ENCODE measurements at places on chromosomes 1 and 21.
A peak's percentile ranks its signal among the peaks of the same experiment; 100 is the strongest.

DNA sequence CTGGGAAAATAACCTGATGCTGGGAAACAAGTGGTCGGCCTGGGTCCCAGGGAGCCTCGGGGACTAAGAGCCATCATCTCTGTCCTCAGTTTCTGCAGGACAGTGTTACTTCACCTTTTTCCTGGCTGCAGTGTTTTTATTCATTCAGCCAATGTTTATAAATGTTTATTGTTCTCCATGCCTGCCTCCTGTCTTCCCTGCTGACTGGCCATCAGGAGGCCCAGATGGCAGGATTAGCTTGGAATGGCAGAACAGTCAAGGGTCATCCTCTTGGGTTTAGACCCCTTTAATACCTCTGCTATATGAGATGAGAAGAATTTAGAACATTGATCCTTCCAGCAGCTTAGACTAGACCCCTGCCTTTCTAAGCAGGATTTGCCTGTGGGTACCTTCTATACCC lies 13.3 kb downstream of the MAPKAPK2 start:
- DNase-seq: no peak

DNA sequence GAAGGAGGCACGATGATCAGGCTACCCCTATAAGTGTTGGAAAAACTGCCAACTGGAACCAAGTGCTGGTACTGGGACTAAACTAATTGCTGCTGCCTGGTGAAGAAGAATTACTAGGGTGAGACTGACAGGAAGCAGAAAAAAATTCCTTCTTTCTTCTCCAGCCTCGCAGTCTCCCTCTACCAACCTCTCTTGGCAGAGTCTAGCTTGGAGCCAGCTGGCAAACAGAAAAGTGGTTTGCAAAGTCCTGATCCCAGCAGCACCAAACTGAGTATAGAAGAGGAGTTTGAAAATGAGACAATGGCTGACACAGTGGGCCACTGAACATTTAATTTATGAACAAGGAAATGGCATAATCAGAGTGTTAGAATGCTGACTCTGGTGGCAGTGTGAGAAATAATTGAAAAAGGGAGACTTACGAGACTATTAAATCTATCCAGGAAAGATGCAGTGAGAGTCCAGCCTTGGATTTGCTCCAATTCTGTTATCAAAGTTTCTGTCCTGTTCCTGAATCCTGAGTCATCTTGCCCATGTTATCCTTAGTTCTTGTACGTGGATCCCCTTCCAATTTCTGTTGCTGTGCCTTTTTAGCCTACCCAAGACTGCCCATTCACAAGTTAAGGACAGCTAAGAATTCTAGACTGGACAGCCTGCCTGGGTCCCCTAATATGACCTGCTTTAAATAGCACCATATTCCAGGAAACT lies 23.7 kb upstream of the DISP1 start:
- DNase-seq: no peak

DNA sequence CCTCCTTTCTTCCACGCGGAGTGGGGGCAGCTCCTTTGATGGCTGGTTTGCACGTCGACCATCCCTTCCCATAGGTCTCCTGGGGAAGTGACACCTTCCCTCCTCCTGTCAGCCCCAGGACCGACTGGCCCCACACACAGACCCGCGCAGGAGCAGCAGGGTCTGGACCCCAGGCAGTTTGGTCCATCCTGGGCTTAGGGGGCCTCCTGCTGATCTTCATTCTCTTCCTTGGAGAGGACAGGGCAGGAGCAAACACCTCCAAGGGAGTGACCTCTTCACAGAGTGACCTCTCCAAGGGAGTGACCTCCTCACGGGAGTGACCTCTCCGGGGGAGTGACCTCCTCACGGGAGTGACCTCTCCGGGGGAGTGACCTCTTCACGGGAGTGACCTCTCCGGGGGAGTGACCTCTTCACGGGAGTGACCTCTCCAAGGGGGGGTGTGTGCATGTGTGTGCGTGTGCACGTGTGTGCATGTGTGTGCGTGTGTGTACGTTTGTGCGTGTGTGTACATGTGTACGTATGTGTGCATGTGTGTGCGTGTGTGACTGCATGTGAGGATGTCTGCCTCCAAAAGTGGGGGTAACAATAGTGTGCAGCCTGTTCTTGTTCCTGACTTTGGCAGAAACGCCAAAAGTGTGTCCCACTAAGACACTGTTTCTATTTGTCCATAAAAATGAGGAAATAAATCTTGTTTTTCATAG lies 29.8 kb downstream of the COL6A1 start:
- no peak for DNase-seq

GRCh38 chr1:28981210-28981609 lies 66.8 kb downstream of the EPB41 start:
- DNase-seq: peak; percentile 3

DNA sequence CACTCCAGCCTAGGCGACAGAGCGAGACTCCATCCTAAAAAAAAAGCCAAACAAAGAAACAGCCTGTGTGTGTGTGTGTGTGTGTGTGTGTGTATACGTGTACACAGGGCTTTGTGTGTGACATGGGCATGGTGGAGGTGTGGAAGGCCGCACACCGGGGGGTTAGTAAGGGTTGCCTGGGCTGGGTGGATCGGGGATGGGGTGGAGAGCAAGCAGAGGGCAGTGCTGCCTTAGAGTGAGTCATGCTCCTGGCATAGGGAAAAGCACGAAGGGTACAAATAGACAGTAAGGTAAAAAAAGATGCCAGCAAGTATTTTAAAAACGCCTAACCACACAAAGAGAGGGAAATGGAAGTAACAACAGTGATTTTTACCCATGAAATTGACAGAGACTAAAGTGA lies 6.2 kb downstream of the PRMT2 start:
- DNase-seq: no peak

GRCh38 chr21:40840401-40841125 lies 6.4 kb downstream of the DSCAM start:
- no peak for DNase-seq

- no peak for DNase-seq
Observed at GRCh38 chr1:56934430-56935060, 31.3 kb downstream of the C8B start.

DNA sequence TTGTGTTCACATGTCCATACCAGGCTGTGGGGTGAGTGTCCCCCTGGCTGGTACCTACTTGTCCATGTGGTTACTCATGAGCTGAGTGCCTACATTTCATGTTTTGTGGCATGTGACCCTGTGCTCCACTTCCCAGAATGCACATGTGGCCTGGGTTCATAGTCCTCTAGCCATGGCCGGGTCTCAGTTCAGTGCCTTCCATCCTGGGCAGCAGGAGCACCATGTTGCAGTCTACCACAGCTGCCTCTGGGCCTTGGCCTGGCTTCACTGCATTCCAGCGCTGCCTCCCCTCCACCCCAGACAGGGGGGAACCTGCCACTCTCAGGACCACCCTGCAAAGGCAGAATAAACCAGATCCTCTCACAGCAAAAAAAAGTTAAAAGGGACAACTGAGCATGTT lies 5.5 kb downstream of the CEPT1 start:
- no peak for DNase-seq

- peak; percentile 76 for DNase-seq
Observed at GRCh38 chr21:45880097-45881068, 101.2 kb upstream of the COL6A1 start.

DNA sequence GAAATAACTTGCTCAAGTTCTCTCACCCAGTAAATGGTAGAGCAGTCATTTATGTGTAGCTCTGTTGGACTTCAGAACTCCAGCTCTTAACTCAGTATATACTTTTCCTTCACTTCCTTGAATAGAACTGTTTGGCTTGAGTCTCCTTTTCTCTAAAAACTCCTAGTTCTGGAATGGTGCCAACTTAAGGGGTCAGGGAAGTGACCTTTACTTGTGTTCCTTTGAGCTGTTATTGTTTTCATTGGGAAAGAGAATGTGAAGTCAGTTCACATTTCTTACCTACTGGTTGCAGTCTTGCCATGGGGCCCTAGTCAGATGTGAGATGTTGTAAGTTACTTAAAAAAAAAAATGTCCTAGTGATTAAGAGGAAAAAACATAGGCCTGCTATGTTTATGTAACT lies 77.0 kb upstream of the MACF1 start:
- DNase-seq: no peak

DNA sequence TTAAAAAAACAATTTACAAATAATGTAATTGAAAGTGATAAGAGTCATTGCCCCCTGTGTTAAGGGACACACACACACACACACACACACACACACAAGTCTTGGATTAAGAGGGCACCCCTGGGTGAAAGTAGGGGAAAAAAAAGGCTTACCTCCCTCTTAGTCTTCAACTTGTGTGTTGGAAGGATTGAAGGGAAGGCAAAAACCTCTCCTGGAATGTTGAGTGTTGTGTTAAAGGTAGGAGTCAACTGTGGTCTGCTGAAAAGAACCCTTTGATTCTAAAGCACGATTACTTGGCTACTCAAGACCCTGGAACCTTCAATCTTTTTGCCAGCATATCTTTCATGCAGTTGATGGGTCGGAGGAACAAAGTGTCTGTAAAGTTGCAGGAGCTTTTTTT lies 6.4 kb downstream of the PBX1 start:
- DNase-seq: no peak

GRCh38 chr1:207055386-207056001 lies 2.4 kb downstream of the PFKFB2 start:
- DNase-seq: no peak

GRCh38 chr1:34199927-34200326 lies 23.2 kb downstream of the C1orf94 start:
- DNase-seq: no peak

DNA sequence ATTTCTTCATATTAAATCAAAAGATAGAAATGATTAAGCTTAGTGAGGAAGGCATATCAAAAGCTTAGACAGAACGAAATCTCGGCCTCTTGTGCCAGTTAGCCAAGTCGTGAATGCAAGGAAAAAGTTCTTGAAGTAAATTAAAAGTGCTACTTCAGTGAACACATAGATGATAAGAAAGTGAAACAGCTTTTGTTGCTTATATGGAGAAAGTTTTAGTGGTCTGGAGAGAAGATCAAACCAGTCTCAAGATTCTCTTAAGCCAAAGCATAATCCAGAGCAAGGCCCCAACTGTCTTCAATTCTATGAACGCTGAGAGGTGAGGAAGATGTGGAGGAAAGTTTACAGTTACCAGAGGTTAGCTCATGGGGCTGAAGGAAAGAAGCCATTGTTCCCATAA lies 88.4 kb downstream of the ADGRL2 start:
- DNase-seq: no peak

- DNase-seq: no peak
Observed at GRCh38 chr1:185096531-185096930, 51.2 kb downstream of the RNF2 start.

- DNase-seq: no peak
Observed at GRCh38 chr1:51644533-51645197, 27.8 kb downstream of the OSBPL9 start.

DNA sequence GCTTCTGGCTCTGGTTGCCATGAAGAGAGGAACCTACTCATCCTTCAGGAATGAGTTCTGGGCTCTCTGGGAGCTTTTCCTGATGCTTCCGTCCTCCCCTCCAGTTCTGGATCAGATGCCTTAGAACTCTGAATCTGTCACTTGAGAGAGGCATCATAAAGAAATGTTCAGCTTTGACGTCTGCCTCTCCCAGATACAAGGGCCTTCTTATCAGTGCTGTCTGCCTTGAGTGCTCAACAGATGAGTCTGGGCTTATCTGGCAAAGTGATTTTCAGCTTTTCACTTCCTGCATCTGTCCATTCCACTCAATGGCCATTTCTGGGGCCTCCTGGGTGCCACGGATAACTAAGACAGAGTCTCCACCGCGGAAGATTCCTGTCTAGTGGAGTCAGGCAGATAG lies 12.3 kb upstream of the OTUD3 start:
- no peak for DNase-seq

DNA sequence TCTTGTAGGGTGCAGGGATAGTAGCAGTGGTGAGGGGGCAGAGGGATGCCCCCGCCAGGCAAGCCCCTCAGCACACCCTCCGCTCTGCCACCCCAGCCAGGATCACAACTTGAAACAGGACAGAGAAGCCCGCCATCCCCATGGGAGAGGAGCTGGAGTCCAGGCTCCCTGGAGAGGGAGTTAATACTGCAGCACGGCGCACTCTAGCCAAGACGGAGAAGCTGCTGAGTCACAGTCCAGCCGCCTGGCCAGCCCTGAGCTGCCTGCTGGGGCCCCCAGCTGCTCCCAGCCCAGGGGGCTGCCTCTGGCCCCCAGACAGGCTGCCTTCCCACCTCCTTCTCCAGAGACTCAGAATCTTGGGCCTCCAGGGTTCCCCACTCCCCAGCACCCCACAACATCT lies 87.2 kb downstream of the SYT2 start:
- no peak for DNase-seq
